ENCODE measurements at places on chromosomes 1 and 21.
A peak's percentile ranks its signal among the peaks of the same experiment; 100 is the strongest.

DNA sequence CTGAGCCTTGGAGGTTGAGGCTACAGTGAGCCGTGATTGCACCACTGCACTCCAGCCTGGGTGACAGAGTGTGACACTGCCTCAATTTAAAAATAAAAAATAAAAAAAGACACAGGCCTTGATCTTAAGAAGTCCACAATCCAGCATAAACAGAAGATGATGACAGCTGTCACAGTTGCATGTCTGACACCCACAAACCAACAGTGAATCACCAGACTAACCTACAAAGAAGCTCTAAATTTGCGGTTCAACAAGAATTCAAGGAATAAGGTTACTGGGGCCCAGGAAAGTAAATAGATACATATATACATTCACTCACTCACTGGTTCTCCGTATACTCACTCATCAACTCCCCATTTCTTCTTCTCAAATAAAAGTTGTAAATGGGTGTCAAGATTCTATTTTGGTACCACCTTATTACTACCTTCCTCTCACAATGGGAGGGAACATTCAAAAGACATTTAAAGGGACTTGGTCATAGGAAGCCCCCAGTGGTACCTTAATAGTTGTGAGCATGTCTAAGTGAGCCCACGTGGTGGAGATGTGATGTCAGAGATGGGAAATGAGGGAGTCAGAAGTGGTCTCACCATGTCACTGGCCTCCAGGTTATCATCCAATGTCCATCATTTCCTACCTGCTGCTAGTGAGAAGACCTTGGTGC lies 66.9 kb upstream of the PRDX6 start:
- no peak for DNase-seq

GRCh38 chr1:119181218-119181617 lies 40.8 kb upstream of the WARS2 start:
- no peak for DNase-seq

GRCh38 chr1:56578963-56579875 lies at the start of gene PLPP3:
Gene PLPP3 (minus strand): TSS chr1:56579563. CDS start chr1:56579016, 547 bp downstream.
- DNase-seq: no peak

- no peak for DNase-seq
Measured at GRCh38 chr1:151705753-151706463, 10.7 kb downstream of the CELF3 start.

DNA sequence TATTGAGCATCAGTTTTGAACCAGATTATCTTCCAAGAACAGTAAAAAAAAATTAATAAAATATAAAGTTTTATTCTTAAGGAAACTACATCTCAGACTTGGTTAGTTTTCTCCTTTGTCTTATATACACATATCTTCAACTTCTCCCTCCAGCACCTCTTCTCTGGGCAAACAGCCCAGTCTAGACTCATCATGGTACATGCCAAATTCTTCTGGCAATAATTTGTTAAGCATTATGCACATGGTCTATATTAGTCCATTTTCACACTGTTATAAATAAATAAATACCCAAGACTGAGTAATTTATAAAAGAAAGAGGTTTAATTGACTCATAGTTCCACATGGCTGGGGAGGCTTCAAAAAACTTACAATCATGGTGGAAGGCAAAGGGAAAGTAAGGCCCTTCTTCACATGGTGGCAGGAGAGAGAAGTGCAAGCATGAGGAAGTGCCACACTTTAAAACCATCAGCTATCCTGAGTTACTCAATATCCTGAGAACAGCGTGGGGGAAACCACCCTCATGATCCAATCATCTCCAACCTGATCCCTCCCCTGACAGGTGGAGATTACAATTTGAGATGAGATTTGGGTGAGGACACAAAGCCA lies 108.7 kb upstream of the RNPC3 start:
- DNase-seq: no peak

- no peak for DNase-seq
Measured at GRCh38 chr1:60974524-60975372, 107.6 kb upstream of the NFIA start.

DNA sequence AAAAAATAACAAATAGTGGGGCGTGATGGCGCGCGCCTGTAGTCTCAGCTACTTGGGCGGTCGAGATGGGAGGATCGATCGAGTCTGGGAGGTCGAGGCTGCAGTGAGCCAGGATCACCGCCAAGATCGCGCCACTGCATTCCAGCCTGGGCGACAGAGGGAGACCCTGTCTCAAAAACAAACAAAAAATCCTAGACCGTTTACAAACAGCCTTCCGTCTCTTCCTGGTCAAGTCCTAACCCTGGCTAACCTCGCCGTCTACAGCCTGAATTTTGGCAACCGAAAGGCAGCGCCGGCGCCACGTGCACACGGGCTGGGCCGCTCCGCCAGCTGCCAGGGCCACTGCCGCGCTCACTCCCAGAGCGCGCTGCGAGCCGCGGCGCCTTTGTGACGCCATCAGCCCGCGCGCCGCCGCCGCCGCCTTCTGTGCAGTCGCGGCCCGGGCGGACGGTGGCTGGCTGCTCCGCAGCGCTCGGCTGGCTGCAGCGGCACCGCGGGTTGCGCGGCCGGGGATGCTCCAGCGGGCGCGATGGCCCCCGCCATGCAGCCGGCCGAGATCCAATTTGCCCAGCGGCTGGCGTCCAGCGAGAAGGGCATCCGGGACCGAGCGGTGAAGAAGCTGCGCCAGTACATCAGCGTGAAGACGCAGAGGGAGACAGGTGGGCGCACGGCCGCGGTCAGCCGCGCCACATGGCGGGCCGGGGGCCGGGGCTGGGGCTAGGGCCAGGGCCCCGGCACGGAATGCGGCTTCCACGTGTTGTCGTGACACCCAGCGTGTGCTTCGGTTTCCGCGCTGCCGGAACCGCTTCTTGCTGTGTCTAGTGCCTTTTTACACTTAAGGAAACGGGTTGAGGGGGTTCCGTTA lies at the start of the genes HSF2BP and RRP1B:
TSS of gene HSF2BP (minus strand) at position 353 of the 865 bp plus-strand sequence. CDS start 1,392 bp downstream, outside the sequence.
TSS of gene RRP1B (plus strand) at position 425 of the 865 bp plus-strand sequence. CDS start at position 530, 105 bp downstream.
- DNase-seq: peak; percentile 78

GRCh38 chr1:2452932-2453315 lies 23.2 kb upstream of the PLCH2 start:
- no peak for DNase-seq

DNA sequence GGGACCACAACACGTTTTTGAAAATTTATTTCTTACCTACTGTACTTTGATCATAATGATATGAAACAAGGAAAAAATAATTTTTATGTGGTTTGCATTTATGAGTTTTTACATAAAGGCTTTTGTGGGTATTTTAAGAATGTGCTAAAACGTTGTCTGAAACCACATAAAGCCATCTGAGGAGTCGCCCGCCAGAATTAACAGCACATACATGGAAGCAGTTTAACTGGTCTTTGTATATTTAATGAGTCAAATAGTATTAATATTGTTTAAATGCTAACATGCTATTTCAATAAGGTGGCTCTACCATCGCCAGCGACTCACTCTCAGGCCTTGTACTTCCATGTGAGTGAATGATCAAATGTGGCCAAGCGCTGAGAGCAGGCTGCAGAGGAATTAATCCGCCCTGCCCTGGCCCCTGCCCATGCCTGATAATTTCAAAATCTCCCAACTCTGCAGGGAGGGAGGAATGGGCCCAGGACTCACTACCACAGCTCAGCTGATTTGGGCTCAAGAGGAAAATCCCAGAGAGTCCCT lies 49.6 kb downstream of the SLC66A1 start:
- DNase-seq: no peak

DNA sequence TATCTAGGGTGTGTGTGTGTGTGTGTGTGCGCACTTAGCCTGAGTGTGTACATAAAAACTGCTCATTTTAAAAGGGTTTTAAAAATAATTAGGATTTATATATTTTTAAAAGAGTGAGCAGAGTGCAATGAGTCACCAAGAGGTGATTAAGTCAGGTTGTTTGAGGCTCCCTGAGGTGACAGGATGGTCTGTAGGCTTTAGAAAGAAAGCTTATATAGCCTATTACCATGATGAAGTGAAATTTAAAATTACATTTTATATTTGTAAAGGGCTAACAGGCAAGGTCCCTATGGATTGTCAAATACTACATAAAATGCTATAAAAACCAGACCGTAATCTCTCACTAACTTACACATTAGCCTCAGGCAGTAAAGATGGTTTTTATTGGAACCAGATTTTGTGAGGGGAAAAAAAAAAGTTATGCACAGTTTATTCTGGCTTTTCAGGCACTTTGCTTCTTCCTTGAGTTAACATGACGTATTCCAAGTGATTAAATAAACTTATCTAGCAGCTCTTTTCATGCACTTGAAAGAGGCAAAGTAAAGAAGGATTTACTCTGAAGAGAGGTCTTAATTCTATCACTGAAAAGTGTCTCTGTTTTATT lies 711.7 kb upstream of the PTBP2 start:
- no peak for DNase-seq

DNA sequence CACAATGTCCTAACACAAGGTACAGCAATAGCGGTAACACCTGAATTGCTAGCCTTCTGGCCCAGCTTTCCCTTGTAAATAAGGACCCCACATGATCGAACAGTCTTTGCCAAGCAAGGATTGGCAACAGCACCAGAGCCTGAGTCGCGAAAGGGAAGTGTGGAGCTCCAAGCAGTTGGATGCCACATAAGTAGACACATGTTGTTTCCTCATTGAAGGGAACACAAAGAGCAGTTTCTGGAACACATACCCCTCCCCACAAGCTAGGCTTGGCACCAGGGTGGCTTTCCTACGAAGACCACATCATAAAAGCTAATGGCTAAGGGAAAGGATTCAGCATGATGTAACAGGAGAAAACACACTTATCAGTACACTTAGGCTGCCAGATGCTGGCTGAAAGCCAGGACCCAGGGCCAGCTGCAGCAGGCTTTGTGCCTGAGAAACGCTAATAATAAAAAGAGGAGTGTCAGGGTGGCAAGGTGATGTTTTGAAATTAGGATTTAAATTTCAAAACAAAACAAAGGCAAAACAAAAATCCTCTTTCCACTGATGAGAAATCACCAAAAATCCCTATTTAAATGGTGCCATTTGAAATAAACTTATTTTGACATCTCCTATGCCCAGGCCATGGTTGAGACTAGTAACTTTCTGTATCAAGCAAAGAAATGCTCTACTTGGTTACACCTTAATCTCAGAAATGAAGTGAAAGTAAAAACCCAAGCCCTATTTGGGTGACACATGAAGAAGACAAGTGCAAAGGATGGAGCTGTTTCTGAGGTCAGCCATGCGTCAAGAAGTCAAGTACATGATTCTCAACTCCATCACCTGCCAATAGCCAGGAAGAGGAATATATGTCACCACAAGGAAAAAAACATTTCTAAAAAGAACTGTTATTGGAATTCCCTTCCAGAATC lies 11.9 kb upstream of the CPLANE2 start:
- DNase-seq: no peak

- peak; percentile 60 for DNase-seq
Measured at GRCh38 chr1:206489980-206490770, 17.2 kb upstream of the RASSF5 start.

- DNase-seq: no peak
Measured at GRCh38 chr21:15964236-15964855, 234.6 kb downstream of the USP25 start.

- no peak for DNase-seq
Measured at GRCh38 chr1:176736015-176736414, 273.0 kb downstream of the PAPPA2 start.

DNA sequence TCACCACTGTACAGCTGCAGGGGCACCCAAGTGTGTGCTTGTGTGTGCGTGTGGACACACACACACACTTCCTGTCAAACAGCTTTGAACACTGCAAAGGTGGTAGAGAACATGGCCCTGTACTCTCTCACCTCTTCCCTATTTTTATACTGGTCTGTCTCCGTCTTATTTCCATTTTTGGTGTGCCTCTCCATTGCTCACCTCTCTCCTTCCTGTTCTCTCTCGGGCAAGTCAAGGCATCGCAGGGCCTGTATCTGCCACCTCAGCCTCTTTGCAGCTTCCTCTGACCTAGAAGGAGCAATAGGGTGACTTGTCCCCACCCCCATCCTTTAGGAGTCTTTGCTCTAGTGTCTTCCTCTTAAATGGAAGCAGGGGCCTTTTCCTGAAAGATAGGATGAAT lies 2.2 kb downstream of the SMCP start:
- no peak for DNase-seq

- no peak for DNase-seq
Measured at GRCh38 chr1:115842948-115843347, 2.0 kb upstream of the NHLH2 start.

GRCh38 chr1:223022641-223023473 lies 120.2 kb downstream of the TLR5 start:
- DNase-seq: no peak

DNA sequence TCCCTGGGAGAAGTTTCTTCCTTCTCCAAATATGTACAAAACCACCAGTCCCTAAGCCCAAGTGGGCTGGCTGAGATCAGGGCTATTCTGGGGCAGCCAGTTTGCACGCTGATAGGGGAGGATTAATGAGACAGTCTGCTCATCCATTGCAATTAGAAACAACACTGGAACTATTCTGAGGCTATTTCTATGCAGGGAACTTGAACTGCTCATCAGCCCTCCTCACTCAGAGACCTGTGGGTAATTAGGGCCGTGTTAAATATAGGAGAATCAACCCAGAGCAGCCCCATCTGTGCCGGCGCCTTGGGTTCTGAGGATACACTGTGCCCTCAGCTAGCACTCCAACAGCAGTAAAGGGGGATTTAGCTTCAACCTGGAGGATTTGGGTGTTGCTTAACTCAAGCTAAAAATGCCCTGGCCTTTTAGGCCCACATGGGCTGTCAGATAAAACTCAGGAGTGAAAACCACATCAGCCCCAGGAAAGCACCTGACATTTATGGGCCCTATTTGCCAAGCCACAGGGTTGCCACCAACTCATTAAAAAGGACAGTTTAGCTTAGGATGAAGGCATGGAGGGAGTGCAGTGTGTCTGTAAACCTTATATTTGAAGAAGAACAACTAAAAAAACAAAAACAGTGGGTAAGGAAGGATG lies 53.9 kb downstream of the DUSP10 start:
- no peak for DNase-seq

DNA sequence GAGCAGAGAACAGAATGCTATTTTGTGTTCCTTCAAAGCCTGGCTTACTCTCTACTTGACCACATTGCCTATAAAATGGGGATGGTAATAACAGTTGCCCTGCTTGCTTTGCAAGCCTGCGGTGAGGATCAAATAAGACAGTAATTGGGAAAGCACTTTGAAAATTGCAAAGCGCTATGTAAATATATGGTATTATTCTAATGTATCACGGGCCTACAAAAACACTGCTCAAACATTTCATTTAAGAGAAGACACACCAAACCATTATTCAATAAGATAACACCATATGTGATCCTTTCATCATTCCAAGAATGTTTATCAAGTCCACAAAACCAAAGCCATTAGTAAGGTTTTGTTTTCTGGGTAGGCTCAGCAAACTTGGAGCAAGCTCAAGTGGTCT lies 208.4 kb downstream of the ROR1 start:
- no peak for DNase-seq

DNA sequence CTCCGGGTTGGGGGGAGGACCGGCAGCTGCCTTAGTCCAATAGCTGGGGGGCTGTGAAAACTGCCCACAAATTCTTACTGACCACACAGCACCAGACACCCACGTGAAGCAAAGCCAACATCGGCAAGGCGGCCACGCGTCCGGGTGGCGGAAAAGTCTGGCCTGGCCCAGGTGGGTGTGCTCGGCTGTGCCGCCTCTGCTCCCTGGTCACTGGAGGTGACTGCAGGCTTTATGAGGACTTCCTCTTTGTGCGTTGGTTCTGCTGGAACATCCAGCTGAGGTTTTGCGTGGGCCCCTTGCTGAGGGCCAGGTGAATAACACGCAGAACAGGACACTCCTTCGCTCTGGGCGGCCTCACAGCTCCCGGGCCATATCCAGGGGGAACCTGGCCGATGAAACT lies 35.4 kb downstream of the FAAP20 start:
- no peak for DNase-seq

Data from activated T-helper 9 cell treated with anti-CD3 and anti-CD28 coated beads, Interleukin-2, amount 50 U/mL, for 16 hours (primary cell).